ENCODE measurements at places on chromosomes 2 and 18.

GRCh38 chr2:218583983-218584850 is 15.6 kb downstream of the CNOT9 start:
- DNase-seq: no peak

- peak; percentile 28 for DNase-seq
These were observed 79.6 kb upstream of the UBXN4 start for GRCh38 chr2:135662088-135662487.

- no peak for DNase-seq
These were observed 515.8 kb downstream of the GALR1 start for GRCh38 chr18:77765468-77765867.

- DNase-seq: no peak
These were observed 113.7 kb downstream of the PRKCE start for GRCh38 chr2:45765007-45765727.

- no peak for DNase-seq
These were observed 259.1 kb downstream of the TDRD15 start for GRCh38 chr2:21382701-21383520.

DNA sequence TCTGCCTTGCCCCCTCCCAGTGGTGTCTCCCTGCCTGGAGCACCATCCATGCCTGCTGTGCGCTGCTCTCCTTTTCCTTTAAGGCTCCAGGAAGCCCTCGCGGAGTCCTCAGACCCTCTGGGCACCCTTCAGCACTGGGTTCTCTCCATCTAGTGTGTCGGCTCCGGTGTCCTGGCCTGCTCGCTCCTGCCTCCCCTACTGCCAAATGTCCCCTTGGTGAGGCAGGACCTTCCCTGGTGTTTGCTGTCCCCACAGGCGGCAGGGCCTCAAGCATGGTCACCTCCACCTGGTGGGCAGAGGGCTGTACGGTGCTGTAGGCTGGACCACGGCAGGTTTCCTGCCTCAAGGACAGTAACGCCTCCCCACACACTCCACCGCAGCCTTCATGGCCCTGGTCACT is 90.2 kb downstream of the DGKD start:
- no peak for DNase-seq

DNA sequence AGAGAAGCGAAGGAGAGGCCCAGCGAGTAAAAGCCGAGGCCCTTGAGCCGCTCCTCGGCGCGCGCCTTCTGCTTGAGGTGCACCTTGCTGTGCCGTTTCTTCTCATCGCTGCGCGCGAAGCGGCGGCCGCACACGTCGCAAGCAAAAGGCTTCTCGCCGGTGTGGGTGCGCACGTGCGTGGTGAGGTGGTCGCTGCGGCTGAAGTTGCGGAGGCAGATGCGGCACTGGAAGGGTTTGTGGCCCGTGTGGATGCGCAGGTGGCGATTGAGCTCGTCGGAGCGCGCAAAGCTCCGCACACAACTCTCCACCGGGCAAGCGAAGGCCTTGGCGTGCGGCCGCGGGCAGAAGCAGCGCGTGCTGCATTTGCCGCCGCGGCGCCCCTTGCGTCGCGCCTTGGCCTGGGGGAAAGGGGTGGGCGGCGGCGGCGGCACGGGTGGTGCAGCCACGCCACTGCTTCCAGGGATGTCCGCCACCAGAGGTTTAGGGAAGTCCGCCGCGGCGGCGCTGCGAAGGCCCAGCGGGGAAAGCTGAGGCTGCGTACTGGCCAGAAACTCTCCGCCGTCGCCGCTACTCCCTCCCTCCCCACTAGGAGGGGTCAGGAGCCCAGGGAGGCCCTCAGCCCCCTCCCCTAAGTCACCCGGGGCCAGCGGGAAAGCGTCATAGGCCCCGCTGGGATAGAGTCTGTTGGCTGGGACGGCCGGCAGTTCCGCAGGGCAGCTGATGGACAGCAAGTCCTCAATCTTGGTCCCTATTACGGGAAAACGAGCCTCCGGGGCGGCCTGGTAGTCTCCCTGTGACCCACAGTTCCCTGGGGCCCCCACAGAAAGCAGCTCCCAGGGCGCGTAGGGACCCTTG is 1.7 kb downstream of the EGR4 start:
- no peak for DNase-seq

- no peak for DNase-seq
These were observed 45.6 kb downstream of the REV1 start for GRCh38 chr2:99444222-99444621.

GRCh38 chr2:120224735-120225548 is 1.7 kb upstream of the TMEM185B start:
- no peak for DNase-seq

DNA sequence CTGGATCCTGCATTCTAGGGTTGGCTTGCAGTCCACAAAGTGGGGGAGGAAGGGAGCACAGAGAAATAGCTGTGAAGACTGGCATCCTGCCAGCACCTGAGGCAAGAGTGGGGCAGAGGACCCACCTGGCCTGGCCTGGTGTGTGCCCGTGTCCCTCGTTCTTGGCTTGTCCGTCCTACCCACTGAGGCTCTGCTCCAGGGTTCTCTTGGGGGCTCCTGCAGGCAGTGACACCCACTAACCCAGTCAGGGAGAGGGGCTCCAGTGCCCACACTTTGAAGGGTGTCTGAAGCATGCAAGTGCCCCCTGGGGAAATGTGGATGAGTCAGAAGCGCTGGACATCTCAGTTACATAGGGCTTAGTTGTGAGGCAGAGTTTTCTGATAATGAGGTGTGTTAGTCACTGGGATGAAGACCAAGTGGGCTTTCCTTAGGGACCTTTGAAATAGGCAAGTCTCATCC is 79.4 kb downstream of the SLC4A3 start:
- no peak for DNase-seq

DNA sequence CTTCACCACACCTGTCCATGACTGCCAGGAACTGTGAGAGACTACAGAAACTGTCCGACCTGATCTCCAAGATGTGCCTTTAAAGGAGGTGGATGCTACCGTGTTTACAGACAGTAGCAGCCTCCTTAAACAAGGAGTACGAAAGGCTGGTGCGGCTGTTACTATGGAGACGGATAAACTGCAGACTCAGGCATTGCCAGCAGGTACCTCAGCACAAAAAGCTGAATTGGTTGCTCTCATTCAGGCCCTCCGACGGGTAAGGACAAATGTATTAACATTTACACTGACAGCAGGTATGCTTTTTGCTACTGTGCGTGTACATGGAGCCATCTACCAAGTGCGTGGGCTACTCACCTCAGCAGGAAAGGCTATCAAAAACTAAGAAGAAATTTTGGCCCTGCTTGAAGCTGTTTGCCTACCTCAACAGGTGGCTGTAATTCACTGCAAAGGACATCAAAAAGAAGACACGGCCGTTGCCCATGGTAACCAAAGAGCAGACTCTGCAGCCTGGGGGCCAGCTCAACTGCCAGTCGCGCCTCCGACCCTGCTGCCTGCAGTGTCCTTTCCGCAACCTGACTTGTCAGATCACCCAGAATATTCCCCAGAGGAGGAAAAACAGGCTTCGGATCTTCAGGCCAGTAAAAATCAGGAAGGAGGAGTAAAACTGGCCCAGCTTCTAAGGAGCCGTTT is 30.9 kb downstream of the SKA1 start:
- DNase-seq: no peak

GRCh38 chr2:45002686-45003085 is 6.6 kb downstream of the SIX2 start:
- DNase-seq: no peak

- no peak for DNase-seq
These were observed 94.3 kb downstream of the LOXHD1 start for GRCh38 chr18:46562674-46563192.

DNA sequence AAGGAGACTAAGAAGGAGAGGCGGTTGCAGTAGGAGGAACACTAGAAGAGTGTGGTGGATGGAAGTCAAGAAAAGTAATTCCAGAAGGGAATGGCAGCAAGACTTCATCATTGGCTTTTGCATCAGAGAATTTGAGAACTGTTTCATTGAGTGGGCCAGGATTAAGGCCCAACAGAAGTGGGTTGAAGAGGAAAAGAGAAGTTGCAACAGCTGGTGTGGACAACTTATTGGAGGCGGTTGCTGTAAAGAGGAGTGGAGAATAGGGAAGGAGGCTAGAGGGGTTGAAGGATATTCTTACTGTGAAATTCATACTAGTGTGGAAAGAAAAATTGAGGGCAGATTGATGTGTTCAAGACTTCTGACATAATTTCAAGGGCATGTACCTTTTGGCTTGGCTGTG is 168.7 kb upstream of the FN1 start:
- no peak for DNase-seq

GRCh38 chr2:239253701-239254436 is 147.0 kb downstream of the HDAC4 start:
- DNase-seq: no peak

GRCh38 chr2:234569776-234570430 is 73.0 kb upstream of the ARL4C start:
- DNase-seq: no peak

DNA sequence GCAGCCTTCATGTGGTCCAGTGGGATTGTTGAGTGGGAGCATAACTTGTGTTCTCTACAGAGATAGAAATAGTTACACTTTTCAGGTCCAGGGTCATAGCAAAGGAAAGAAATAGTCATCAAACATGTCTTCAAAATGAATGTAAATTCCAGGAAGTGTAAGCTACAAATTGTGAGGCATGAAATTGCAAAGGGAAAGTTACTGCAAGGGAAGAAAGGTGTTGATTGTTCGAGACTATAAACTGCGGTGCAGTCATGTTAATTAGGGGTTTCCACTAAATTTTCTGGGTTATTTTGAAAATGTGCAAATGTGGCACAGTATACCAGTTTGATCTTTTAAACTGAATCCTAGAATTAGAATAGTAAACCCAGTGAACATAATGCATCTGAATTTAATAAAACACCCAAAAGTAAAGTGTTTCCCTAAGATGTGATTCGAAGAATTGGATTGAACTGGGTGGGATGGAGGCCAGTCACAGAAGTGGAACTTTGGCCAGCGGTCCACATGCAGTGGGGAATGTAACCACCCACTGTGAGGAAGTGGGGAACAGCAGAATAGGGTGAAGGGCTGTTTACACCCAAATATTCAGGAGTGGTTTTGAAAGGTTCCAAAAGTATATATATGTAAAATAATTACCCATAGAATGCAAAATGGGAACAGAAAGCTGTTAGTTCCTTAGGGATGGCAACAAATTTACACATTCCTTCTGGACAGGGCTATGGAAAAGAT is 126.5 kb upstream of the CCDC68 start:
- DNase-seq: no peak

DNA sequence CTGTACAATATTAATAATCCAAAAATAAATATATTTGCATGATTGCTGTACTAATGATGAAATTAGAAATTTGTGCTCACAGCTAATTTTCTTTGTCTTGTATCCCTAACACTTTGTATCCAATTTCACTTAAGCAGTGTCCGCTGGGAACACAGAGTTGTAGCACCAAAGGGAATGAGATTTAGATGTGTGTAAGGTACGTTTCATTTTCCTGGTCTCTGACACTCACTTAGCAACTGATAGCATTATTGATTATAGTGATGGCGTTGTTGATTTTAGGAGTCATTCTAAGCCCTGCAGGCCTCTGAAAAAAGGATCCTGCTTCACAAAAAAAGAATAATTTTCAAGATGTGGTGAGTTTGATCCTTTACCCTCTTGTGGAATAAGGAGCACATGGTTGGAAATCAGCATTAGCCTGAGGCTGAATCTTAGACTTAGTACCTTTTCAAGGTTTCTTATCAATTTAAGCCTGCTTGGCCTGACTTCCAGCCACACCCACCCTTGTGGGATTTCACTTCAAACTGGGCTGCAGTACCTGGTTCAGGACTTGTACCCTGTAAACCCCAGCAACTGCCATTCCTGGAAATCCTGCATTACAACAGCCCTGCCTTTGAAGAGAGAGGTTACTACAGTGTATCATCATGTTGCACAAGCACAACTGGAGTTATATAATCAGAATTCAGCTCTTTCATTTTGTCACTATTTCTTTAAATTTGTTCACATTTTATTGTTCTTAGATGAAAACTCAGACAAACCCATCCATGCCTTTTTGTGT is 116.2 kb downstream of the RND3 start:
- no peak for DNase-seq

DNA sequence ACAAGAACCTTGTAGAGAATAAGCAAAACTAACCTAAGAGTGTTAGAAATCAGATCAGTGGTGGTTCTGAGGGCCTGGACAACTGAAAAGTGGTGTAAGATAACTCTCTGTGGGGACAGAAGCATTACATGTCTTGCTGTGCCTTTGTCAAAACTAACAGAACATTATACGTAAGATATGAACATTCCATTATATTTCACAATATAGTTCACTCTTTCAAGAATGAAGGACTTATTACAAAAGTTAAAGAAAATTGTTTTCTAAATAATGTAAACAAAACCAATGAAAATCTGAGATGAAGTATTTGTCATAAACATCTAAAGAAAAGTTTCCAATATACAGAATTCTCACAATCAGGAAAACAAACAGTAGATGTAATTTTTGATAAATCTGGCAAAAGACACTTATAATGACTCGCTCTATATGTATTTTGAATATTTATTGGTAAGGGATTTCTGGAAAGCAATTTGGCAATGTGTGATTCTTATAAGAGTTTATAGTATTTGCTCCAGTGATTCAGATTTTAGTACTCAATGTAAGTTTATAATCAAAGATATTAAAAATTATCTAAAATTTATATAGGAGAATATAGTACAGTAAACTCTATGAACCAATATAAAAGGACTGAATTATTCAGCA is 258.4 kb downstream of the CD226 start:
- DNase-seq: peak; percentile 11

DNA sequence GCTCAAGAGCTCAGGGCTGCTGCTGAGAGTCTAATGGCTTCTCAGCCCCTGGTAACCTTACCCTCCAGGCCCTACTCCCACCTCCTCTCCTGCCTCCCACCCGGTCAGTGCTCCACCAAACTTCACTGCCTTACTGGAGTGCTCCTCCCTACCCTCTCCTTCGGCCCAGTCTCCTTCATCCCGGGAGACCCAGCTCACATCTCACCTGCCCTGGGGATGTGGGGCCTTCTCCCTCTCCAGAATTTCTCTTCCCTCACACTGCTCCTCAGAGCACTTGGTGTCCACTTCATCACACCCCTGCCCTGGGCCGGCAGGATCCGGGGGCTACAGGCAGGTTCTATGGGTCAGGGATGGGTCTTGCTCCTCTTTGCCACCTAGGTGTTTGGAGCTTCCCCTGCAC is 21.6 kb downstream of the PTPN18 start:
- no peak for DNase-seq

DNA sequence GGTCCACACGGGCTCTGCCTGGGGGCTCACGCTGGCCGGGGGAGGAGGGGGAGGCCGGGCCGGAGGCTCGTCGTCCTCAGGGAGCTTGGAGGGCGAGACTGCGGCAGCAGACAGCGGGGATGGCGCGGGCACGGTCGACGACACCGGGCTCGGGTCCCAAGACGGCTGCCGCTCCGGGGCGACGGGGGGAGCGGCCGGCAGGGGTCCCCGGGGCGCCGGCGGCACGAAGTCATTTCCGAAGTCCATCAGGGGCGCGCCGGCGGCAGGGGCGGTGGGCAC is 491 bp downstream of the RTN4 start:
- no peak for DNase-seq

DNA sequence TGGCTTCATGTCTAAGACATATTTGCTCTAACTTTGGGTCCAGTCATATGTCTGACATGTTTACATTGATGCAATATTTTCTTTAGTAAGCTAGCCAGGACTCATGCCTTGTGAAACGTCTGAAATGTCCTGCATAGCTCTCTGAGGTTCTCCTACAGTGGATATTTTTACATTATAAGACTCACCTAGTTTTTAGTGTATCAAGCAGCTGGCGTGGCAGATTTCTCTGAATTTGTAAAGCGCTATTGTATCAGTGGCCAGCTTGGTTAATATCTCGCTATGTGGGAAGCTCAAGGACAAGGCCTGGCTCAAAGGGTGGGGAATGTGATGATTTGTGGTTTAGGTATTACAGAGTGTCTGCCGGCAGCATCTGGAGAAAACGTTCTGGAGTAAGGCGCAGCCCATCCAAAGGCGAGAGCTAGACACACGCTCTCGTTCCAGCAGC is 164.3 kb downstream of the LTBP1 start:
- peak; percentile 78 for DNase-seq

GRCh38 chr18:57084331-57085271 is 62.3 kb upstream of the BOD1L2 start:
- DNase-seq: no peak
